ENCODE measurements at places on chromosomes 4 and X.

DNA sequence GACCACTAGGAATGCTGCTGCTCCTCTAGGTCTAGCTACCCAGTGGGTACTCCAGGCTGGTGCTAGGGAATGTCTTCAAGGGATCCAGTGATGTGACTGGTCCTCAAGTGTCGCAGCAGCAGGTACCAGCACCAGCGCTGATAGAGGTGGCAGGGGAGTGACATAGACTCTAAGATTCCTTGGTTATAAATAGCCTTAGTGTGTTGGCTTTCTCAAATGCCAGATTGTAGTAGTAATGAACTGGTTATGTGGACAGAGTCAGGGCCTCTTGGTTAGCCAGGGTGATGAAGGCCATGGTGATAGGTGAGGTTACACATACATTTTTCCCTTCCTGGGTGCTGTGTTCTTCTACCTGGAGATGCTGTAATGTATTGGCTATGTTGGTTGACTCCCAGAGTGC lies 38.3 kb downstream of the DCLK2 start:
- DNase-seq, result no peak

GRCh38 chrX:134601240-134601765 lies 57.0 kb downstream of the PLAC1 start:
- DNase-seq, result no peak

DNA sequence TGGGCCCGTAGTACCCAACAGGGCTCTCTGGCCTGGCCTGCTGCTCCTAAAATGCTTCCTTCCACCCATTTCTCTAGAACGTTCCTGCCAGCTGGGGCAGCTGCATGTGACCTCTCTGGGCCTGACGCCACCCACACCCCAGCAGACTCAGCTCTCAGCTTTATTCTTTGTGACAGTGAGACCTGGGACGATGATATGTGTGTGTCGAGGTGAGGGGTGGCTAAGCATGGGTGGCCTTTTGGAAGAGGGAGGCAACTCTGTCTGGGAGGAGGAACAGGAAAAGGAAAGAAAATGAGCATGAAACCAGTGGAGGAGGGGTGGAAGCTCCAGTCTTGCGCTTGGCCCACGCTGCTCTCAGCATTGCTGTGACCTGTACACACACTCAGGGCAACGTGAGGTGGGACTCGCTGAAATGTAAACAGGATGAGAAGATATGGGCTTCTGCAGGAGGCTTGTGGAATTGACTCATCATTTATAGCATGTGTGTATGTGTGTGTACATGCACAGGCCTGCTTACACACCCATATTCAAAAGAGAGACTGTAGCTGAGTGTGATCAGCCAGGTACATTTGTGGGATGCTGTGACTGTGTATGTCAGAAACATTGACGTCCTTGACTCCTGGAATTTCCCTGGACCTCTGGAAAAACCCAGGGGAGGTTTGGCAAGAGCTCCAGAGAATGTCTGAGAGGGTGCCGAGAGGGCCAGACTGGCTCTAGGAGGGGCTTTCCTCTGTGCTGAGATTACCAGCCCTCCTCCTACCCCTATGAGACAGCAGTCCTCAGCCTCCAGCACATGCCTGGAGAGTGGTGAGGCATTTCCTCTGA lies 137.9 kb downstream of the PJA1 start:
- DNase-seq, result no peak

DNA sequence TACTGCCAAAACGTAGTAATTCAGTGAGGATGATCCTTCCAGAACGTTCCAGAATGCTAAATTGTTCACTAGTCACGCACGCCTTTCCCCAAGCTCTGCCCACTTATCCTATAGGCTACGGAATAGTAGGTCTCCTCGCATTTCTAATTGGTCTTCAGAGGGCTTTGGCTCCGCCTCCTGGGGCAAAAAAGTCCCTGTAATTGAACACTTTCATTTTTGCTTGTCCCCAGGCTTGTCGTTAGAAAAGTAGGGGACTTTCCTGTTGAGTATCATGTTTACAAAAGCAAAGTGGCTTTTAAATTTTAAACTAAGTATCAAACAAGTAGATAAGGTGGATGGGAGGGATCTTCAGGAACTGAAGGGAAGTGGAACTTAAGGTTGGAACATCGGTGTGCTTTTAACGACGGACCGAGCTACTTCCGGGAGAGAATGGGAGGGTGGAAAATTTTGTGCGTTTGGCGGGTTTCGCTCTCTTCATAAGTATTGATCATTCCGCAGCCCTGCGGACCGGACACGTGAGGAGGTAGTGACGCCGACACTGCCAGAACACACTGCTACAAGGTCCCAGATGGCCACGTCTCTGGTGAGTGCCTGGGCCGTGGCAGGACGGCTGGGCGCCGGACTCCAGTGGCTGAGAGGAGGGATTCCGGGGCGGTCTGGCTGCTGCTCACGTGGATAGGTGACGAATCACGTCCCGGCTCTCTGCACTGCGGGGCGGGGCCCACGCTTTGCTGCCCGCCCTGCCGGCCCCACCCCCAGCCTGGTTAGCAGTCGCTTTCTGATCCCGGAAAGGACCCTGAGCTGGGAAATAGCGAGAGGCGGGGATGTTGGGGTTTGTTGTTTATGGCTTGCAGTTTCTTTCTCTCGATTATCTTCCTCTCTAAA lies at the start of gene NXT2:
TSS of gene NXT2 (plus strand) at position 406 of the 885 bp plus-strand sequence. CDS start at position 569, 163 bp downstream.
- DNase-seq, result peak; percentile 52

DNA sequence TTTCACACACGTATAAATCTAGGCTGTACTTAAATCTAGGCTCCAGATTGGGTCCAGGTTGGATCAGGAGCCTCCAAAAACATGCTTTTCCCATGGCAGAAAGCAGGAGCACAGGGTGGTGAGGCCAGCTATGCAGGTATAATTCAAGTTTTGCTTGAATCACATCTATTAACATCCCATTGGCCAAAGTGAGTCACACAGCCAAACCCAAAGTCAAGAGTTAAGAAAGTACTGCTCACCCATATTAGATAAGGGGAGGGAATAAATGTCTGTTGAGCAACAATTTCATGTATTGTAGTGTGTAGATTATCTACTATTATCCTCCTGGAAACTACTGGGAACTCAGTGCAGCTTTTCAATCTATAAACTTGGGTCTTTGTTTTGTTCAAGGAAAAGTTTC lies 12.8 kb downstream of the SUPT20HL2 start:
- no peak for DNase-seq

GRCh38 chr4:159267869-159268285 lies 165.0 kb downstream of the RAPGEF2 start:
- DNase-seq, result no peak

DNA sequence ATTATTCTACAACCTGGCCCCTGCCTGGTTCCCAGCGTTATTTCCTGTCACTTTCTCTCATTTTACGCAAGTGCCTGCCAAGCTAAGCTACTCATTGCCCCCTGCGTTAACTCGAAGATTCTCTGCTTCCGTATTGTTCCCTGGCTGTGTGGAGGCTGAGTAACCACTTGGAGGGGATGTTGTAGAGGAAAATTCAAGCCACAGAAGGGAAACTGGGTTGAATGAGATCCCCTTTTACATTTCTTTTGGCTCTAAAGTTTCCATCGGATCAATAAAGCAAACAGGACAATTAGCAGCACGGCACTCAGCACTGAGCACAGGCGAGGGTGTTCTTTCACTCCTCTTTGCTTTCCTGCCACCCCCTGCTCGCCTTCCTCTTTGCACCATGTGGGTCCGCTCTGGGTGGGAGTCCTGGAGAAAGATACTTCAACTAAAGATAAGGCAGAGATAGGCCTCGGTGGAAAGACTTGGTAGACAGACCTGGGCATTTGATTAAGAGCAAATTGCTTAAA lies 4.2 kb upstream of the TMSB4X start:
- peak; percentile 41 for DNase-seq

DNA sequence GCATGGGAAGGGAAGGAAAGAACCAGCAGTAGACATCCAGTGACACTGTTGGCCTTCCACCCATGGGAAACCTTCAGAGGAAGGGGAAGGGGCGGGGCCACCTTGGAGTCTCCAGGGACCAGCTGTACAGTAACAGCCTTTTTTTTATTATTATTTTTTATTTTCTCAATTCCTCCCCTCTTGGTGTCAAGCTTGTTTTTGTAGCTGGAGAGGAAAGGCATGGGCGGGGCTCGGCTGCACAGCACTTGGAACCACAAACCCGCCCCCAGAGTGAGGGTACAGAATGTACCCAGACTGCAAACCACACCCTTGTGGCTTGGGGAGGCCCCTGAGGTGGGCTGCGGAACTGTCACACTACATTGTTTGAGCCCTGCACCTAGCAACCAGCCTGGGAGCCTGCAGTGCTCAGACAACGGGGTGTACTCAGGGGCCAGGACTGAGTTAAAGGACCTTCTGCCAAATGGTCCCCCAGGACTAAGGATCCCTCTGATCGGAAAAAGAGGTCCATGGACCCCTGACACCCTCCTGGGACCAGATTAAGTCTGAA lies 45.7 kb downstream of the PRPS1 start:
- no peak for DNase-seq

- DNase-seq, result no peak
Observed at GRCh38 chr4:31649878-31650277, 929.7 kb downstream of the PCDH7 start.

DNA sequence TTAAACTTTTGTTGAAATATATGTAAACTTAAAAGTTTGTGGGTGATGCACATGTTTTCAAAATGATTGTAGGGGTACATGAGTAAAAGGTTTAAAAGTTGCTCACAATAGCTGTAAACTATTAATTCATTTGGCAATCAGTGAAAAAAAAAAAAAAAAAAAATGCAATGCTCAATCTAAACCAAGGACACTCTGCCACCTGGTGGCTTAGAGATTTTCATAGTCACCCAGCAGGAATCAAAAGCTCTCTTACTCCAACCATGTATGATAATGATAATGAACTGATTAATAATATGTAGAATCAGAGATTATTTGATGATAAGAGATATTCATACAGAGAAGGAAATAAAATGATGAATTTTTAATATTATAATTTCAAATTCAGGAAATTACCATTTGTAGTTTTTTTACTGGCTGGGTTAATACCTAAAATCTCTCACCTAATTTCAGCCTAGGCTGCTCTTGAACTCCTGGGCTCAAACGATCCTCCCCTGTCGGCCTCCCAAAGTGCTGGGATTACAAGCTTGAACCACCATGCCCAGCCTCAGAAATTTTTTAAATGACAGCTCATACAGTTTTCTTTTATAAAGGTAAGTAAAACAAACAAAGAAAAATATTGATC lies 46.9 kb upstream of the SLC25A4 start:
- no peak for DNase-seq

DNA sequence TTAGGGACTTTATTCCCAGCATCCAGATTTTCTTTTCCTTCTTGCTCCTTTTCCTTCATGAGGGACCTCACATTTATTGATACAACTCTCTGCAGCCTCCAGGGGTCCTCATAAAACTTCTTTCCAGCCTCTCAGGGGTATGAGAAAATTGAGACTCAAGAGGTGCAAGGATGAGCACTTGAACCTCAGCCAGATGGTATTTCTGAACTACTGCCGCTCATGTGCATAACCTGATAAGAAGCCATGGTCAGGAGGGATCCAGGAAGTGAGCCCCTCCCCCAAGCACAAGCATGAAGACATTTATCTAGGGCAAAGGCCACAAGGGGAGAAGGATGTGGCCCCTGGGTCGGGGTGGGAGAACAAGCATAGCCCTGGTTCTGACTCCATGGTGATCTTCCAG lies 73.3 kb downstream of the TSPAN7 start:
- DNase-seq, result no peak

- DNase-seq, result no peak
Observed at GRCh38 chrX:12002876-12003275, 135.4 kb upstream of the FRMPD4 start.
